Natural killer cell (primary cell): ENCODE measurements at places on chromosomes 7 and 10. TPM values are rescaled to one million over a fixed set of nuclear protein-coding genes. Genes with fewer than 3 reads are reported as not detected.

DNA sequence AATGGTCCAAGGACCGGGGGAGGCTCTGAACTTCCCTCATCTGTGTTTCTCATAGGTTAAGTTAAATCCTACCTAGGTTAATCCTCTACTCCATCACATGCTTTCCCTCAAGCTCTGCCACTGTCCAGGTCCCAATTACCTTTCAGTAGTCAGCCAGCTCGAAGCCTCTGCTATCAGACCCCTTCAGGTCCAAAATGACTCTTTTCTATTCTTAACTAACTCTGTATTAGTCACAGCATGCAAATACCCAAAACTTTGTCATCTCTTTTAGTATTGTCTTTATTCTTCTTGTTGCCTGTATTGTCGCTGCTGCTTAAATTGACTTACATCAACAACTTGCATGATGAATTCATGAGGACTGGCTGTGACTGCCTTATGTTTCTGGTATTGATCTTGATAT is 15.3 kb downstream of the PPP1R17 start:
- no peaks in the 10 kb centered on the region for H3K27me3 ChIP-seq
- no peak overlapping the region for H3K4me3 ChIP-seq
- no peaks in the 10 kb centered on the region for H3K36me3 ChIP-seq
- no peak overlapping the region for H3K27ac ChIP-seq

- DNase-seq = peak; percentile 52
- peak overlapping the region; percentile 57 for H3K27ac ChIP-seq
- peaks cover 22% of the 10 kb centered on the region for H3K36me3 ChIP-seq
- H3K4me3 ChIP-seq = peak overlapping the region; percentile 90
Observed at GRCh38 chr10:72272689-72273409, 875 bp upstream of the DDIT4 start.

The WIPF3 gene
- total RNA-seq = not detected

DNA sequence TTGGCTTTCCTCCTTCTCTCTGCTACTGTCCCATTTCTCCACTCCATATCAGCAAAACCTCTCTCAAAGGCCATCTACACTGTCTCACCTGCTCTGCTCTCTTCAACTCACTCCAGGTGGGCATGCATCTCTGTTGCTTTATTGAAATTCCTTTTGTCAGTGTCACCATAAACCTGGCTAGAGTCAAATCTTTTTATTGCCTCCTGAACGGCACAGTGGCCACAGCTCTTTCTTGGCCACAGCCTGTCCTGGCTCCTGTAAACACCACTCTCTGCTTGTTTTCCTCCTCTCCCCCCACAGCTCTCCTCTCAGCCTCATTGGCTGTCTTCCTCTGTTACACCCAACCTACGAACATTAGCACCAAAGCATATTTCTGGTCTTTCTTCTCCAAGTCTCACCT is 31.1 kb upstream of the TMEM273 start:
- no peaks in the 10 kb centered on the region for H3K27me3 ChIP-seq
- H3K36me3 ChIP-seq = no peaks in the 10 kb centered on the region
- no peaks in the 10 kb centered on the region for H3K4me1 ChIP-seq
- H3K27ac ChIP-seq = no peak overlapping the region

- H3K4me1 ChIP-seq = peaks cover 10% of the 10 kb centered on the region
- peaks cover 31% of the 10 kb centered on the region for H3K27me3 ChIP-seq
- H3K36me3 ChIP-seq = no peaks in the 10 kb centered on the region
- H3K4me3 ChIP-seq = no peak overlapping the region
Observed at GRCh38 chr7:93890041-93890463, 501 bp downstream of the TFPI2 start.

GRCh38 chr10:130062976-130063375 is 47.7 kb downstream of the C10orf143 start:
- no peak for DNase-seq
- no peaks in the 10 kb centered on the region for H3K4me1 ChIP-seq
- no peak overlapping the region for H3K4me3 ChIP-seq
- H3K27me3 ChIP-seq = no peaks in the 10 kb centered on the region
- H3K27ac ChIP-seq = no peak overlapping the region

- no peak overlapping the region for H3K27ac ChIP-seq
- DNase-seq = no peak
- H3K4me1 ChIP-seq = no peaks in the 10 kb centered on the region
- H3K36me3 ChIP-seq = no peaks in the 10 kb centered on the region
- no peak overlapping the region for H3K4me3 ChIP-seq
- no peaks in the 10 kb centered on the region for H3K27me3 ChIP-seq
Observed at GRCh38 chr7:68334216-68334615, 1264.1 kb upstream of the AUTS2 start.

The VGF gene
- not detected for total RNA-seq

The EN2 gene
- not detected for total RNA-seq

DNA sequence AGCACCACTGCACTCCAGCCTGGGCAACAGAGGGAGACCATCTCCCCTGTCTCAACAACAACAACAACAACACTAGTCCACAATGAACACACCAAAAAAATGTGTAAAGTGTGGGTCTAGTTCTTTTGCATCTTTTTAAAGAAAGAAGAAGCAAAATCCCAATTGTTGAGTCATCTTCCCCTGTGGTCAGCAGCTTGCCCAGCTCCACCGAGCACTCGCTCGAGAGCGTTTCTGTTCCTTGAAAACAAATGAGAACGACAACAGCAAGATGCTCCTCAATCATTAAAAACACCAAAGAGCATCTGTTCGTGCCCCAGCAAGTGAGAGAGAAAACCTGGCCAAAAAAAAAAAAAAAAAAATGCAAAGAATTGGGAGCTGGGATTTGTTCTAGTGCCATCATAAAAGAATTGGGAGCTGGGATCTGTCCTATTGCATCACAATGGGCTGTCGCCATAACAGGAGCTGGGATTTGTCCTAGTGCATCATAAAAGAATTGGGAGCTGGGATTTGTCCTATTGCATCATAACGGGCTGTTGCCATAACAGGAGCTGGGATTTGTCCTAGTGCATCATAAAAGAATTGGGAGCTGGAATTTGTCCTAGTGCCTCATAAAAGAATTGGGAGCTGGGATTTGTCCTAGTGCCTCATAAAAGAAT is 118.1 kb downstream of the PTPRN2 start:
- no peak for DNase-seq
- no peak overlapping the region for H3K27ac ChIP-seq
- no peaks in the 10 kb centered on the region for H3K36me3 ChIP-seq
- H3K27me3 ChIP-seq = no peaks in the 10 kb centered on the region
- H3K4me3 ChIP-seq = no peak overlapping the region
- H3K4me1 ChIP-seq = peaks cover 4% of the 10 kb centered on the region

- H3K36me3 ChIP-seq = no peaks in the 10 kb centered on the region
- no peaks in the 10 kb centered on the region for H3K27me3 ChIP-seq
- H3K4me1 ChIP-seq = no peaks in the 10 kb centered on the region
- no peak overlapping the region for H3K4me3 ChIP-seq
Observed at GRCh38 chr7:34260279-34260678, 354.9 kb downstream of the BMPER start.
